Bronchial epithelial cell (primary cell): ENCODE measurements at places on chromosomes 3 and 15.
A peak's percentile ranks its signal among the peaks of the same experiment; 100 is the strongest.

GRCh38 chr3:126571078-126571477 lies 12.3 kb upstream of the C3orf22 start:
- DNase-seq, result no peak

DNA sequence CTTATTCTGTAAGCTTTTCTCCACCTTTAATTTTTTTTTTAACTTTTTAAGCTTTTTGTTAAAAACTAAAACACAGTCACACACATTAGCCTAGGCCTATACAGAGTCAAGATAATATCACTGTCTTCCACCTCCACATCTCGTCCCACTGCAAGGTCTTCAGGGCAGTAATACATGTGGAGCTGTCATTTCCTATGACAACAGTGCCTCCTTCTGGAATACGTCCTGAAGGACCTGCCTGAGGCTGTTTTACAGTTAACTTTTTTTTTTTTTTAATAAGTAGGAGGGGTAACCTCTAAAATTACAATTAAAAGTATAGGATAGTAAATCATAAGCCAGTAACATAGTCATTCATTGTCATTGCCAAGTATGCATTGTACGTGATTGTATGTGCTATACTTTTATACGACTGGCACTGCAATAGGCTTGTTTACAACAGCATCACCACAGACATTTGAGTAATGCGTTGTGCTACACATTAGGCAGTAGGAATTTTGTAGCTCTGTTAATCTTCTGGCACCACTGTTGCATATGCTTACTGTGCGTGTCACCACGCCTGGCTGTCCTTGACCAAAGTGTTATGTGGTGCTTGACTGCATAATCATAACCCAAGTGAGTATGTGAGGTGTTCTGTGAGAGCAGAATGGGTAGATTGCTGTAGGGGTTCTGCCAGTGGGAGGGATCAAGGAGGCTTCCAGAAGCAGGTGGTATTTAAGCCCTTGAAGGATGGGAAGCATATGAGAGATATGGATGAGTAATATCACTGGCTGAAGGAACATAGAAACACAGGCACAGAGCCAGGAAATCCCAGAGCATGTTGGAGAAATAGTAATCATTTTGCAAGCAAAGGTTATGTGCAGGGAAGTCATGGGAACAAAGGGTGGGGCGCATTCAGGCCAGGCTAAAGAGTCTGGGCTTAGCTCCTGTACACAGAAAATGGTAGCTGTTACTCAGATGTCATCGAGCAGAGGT lies 18.3 kb downstream of the FBXO22 start:
- DNase-seq, result peak; percentile 93

GRCh38 chr3:25103391-25103790 lies 324.7 kb upstream of the RARB start:
- no peak for DNase-seq

DNA sequence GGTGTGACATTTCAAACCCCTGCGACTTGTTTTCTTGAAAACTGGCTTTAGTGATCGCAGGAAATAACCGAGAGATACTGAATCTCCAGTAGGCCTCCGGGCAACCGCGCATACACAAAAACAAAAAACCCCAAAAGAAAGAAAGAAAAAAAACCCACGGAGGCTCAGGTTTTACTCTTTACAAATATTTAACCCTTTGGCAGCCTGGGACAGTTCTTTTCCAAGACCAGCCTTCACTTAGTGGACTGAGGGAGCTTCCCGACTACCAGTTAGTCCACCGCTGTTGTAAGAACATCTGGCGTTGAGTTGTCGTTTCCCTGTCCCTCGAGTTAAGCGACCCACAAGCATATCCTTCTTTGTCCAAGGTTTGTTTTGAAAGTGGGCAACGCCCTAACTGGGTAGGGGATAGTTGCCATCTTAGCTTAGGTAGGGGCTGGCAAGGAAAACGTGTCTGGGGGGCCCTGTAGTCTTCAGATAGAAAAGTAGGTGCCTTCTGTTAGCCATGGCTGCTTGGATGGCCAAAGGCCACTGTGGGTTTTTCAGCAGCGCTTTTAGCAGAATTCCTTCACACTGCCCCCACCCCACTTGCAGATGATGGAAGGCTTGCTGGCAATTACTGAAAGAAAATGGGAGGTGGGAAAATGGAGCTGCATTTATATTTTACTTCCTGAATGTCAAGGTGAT lies 6.9 kb downstream of the ISL2 start:
- no peak for DNase-seq

DNA sequence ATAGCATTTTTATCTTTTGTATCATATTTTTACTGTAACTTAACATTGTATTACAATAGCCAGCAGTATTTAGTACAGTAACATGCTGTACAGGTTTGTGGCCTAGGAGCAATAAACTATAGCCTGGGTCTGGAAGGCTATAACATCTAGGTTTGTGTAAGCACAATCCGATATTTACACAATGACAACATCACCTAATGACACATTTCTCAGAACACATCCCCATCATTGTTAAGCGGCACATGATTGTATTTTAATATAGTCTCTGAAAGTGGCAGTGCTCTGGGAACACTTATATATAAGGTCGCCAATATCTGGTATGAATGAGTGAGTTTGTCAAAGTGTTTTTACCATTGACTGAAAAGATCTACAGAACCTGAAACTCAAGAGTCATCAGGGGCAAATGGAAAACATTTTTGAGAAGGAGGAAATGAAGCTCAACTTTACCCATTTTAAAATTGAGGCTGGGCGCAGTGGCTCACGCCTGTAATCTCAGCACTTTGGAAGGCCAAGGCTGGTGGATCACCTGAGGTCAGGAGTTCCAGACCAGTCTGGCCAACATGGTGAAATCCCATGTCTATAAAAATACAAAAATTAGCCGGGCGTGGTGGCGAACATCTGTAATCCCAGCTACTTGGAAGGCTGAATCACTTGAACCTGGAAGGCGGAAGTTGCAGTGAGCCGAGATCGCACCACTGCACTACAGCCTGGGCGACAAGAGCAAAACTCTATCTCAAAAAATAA lies 38.8 kb upstream of the TNFSF10 start:
- peak; percentile 86 for DNase-seq

GRCh38 chr15:67542420-67543347 lies at the start of gene MAP2K5:
TSS of gene MAP2K5 (plus strand) at chr15:67542703. CDS start at chr15:67543336, 633 bp downstream.
- DNase-seq, result peak; percentile 33

GRCh38 chr3:104206925-104207324 lies 1159.8 kb upstream of the ALCAM start:
- peak; percentile 57 for DNase-seq

GRCh38 chr15:68794863-68795262 lies 25.8 kb downstream of the ANP32A start:
- no peak for DNase-seq

DNA sequence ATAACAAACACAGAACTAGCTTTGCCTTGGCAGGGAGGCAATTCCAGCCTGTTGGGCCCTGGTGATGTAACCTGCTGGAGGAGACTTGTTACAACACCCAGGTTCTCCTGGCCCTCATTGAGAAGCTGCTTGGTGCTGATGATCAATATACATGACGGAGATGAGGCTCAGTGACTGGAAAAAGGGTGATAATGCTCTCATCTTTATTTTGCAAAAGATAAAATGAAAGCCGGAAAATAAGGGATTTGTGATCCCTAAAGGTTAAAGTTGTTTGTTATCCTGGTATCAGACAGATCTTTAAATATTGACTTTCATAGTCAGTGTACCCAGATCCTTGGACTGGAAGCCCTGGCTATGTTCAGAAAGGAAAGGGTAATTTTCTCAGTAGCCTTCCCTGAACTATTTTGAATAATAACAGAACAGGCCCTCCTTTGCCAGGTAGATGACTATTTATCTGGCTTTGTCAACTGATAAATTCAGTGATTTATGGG lies 118.9 kb upstream of the MEIS2 start:
- no peak for DNase-seq

- no peak for DNase-seq
Observed at GRCh38 chr15:59436774-59437141, 1.2 kb upstream of the FAM81A start.

DNA sequence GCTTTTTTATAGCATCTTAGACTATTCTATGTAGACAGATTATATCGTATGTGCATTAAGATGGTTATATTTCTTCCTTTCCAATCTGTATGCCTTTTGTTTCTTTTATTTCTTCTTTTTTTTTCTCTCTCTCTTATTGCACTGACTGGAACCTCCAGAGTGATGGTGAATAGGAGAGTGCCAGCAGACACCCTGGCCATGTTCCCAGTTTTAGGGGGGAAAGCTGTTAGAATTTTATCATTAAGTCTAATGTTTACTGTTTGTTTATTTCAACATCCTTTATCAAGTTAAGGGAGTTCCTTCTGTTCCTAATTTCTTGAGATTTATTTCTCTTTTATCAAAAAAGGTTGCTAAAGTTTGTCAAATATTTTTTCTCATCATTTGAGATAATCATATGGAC lies 116.6 kb upstream of the LRTM1 start:
- DNase-seq, result no peak

GRCh38 chr3:33716227-33716626 lies 1.8 kb downstream of the CLASP2 start:
- DNase-seq, result peak; percentile 15

- DNase-seq, result peak; percentile 29
Observed at GRCh38 chr3:48180531-48181253, 7.5 kb downstream of the CDC25A start.

DNA sequence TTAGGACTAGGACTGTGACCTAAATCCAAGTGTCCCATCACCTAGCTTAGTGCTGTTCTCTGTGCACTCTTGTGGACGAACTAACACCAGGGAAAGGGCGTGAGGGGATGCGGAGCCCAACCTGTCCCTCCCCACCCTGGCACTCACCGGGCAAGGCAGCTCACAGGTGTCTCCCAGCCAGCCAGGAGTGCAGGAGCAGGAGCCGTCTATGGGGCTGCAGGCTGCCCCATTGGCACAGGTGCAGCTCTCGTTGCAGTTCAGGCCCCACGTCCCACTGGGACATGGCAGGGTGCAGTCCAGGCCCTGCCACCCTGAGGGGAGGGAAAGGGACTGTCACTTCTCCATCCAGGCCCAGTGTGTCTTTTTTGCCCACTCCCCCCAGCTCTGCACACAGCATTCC lies 60.3 kb downstream of the RAB11A start:
- no peak for DNase-seq

- no peak for DNase-seq
Observed at GRCh38 chr15:68368731-68369435, 63.1 kb downstream of the ITGA11 start.

DNA sequence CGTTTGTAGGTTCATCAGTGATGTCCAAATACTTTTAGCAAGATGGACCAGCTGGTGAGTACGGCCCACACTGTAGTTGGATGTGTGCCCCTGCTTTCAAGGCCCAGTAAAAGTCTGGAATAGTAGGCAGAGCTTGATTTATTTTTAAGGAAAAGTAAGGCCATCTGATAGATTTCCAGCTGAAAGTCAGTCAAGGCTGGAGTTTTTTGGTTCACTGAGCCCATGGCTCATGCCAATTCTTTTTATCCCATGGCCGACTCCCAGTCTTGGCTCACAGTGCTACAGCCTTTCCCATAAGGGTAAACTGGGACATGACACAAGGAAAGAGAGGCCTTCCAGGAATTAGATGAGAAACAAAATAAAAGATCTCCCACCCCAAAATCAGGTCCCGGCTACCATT lies 13.5 kb downstream of the CCDC80 start:
- no peak for DNase-seq

DNA sequence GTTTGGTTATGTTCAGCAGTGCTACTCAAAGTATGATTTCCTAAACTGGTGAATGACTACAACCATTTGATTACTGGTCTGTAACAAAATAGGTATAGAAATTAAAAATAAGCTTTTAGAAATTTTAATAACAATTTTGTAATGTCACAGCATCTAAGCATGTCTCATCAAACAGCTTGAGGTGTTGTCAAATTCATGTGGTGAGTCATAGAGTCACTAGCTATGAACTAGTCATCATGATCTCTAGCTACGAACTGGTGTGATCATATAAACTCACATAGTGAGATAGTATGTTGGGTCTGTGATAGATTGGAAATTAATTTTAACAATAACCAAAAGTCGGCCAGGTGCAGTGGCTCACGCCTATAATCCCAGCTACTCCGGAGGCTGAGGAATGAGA lies 213.9 kb upstream of the RBMS3 start:
- peak; percentile 92 for DNase-seq

DNA sequence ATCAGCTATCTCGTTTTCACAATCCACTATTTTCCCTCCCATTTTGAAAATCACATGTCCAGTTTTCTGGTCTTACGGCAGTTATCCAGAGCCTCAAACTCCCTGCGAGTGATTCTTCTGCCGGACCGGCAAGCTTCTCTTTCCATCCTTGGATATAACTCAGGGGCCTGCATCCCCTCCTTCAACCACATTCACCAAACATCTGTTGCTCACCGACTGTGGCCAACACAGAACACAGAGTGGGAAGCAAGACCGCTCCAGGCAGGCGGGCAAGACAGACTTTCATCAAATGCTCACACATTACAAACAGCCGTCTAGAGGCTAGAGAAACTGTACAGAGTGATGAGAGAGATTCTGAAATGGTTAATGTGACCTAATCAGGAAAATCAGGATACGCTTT lies 7.6 kb upstream of the SLC12A8 start:
- DNase-seq, result no peak

DNA sequence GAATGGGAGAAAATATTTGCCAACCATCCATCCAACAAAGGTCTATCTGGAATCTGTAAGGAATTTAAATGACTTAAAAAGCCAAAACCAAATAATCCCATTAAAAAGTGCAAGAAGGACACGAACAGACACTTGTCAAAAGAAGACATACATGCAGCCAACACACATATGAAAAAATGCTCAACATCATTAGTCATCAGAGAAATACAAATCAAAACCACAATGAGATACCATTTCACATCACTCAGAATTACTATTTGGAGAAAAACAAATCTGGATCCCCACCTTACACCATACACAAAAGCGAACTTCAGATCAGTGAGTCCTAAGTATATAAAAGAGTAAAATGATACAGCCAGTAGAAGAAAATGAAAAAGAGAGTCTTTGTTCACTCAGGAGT lies 58.6 kb upstream of the MNS1 start:
- peak; percentile 13 for DNase-seq

DNA sequence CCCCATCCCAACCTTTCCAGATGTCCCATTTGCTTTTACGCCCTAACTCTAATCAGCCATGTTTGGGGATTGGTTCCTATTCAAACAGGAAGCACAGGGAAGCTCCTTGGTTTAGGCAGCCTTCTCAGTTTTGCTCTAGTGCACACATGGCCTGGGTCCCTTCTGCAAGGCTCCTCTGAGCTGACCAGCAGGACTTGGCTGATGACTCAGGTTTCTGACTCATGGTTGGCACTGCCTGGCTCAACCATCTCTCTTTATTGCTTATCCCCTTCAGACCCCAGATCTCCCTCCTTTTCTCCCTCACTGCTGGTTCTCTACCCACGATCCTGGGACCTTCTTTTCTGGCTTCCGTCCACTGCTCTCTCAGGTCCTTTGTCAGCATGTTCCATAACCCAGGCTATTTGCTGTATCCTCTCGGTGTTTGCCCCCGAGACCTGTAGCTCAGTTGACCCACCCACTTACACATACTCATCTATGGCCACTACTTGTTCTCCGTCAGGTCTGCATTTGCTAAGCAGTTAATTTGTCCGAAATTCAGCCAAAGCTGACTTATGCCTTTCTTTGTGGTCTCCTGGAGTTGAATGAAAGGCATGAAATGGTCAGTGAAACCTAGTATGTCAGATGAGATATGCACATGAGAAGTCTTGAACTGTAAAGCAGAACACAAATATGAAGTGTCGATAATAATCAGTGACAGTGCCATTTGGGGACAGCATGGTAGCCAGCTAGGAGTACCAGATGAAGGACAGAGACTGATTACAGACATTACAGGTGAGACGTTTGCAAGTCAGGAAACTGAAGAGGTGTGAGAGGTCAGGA lies 323.5 kb upstream of the ROPN1 start:
- peak; percentile 48 for DNase-seq

GRCh38 chr3:178833695-178834094 lies 237.9 kb downstream of the ZMAT3 start:
- DNase-seq, result no peak
